ENCODE measurements at places on chromosomes 1 and 21. TPM values are rescaled to one million over a fixed set of nuclear protein-coding genes. Genes with fewer than 3 reads are reported as not detected.

AADACL3 gene
- not detected for total RNA-seq

DNA sequence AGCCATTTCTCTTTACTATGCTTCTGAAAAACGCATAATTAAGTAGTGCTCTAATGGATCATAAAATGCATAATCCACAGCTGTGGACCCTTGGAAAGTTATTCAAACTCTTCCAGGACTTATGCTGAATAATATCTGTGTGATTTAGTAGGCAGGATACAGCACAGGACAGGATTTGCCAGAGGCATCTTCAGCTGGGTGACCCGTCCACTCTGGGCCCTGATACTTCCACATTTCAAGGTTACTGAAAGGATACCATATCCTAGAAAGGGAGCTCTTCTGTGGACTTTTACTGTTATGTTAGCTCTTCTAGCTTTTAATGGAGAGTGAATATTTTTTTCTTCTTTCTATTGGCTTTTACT, 49.6 kb downstream of the MAP10 start:
- peak; percentile 55 for DNase-seq

GRCh38 chr1:151939779-151940178, 30.5 kb upstream of the THEM4 start:
- no peak for DNase-seq

DNA sequence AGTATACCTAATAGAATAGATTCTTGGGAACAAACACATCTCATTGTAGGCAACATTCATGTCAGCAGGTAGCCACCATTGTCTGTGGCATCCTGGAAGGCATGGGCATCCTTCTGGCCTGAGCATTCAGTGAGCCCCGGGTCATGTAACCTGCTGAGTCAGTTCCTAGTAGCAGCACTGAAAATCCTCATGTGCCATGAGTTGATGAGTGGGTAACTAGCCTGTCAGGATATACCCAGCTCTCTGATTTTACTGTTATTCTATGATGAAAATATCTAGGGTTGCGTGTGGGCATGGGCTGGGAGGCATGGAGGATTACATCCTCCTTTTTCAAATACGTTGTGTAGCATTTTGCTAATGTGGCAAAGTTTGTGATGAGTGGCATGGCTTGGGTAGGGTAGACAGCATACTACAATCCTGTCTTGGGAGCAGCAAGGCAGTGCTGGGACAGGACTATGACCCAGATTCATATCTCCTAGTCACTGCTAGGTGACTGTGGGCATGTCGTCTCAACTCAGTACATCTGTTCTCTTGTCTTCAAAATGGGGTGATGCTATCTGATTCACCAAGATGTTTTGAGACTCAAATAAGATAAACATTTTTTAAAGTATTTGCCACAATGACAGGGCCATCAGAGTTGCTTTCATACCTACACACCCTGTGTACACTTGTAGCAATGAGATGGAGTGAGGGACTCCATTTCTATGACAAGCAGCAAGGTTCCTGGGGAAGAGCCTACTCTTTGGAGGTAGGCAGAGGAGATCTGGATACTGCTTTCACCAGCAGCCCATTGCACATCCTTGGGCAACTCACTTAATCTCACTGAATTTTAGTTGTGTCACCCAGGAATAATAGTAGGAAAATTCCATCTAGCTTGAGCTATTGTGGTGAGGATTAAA, 62.5 kb downstream of the CD58 start:
- peak; percentile 71 for DNase-seq

DNA sequence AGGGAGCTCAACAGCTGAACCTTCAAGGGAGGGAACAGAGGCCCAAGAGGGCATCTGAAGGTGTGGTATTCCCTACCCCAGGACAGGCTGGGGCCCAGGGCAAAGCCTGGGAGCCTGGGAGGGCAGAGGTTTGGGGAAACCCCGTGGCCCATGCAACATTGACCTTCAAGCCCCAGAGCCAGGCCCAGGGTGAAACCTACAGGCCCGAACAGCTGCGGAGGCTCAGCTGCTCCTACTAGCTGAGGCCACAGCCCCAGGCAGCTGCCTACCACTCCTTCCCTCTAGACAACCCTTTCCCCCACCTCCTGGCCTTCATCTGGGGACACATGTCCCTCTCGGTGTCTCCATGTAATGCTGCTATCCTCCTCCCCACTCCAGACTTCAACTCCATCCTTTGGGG, 3.2 kb downstream of the LAD1 start:
- DNase-seq: no peak

- DNase-seq: no peak
Measured at GRCh38 chr21:45638707-45639106, 4.8 kb upstream of the PCBP3 start.

DLGAP3 gene
- 0.05 TPM for total RNA-seq

GRCh38 chr1:31904339-31905092, 33.7 kb downstream of the PTP4A2 start:
- peak; percentile 40 for DNase-seq

- DNase-seq: no peak
Measured at GRCh38 chr1:3405974-3406867, 48.2 kb upstream of the ARHGEF16 start.

GRCh38 chr21:14086553-14086952, 124.2 kb downstream of the LIPI start:
- no peak for DNase-seq

HCRTR1 gene
- total RNA-seq: not detected

GRCh38 chr1:244157731-244158438, 106.8 kb downstream of the ZBTB18 start:
- peak; percentile 14 for DNase-seq

GRCh38 chr1:72917920-72918319, 635.6 kb upstream of the NEGR1 start:
- no peak for DNase-seq

ZNF644 gene
- total RNA-seq: 37.3 TPM

PTCH2 gene
- total RNA-seq: not detected

SWT1 gene
- total RNA-seq: 1.9 TPM

DNA sequence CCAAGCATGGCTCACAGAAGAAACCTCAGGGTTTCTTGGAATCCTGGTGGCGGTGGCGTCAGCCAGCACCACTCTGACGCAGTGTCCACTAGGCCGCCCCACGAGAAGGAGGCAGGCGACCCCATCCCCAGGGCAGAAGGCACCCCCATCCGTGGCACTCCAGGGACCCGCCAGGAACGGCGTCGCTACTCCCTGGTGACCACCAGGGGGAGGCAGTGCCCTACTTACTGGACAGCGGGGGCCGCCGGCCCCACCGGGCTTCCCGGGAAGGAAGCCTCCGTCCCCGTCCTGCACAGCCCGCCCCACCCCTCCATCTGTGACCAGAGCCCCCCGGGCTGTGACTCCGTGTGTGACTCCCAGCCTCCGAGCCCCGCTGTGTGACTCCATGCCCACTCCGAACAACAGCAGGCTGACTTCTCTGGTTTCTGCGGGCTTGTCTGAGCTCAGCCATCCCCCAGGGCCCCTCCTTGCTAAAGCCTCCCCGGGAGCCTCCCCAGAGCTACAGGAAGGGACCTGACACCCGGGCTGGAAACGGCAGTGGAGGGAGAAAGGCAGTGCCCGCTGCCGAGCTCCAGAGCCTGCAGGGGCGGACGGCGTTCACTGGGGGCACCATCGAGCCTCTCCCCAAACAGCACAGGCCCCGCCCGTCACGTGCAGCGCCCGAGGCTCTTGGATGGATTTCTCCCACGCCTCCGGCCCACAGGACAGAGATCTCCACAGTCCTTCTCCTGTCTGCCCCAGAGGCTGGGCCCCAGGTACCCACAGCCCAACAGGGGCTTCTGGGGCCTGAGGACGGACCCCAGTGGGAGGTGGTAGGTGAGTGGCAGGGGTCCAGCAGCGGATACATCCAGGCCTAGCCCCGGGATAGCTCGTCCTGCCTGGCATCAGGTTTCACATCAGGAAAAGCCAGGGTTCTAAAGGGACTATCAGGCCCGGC, 21.1 kb downstream of the KIF17 start:
- peak; percentile 96 for DNase-seq

- no peak for DNase-seq
Measured at GRCh38 chr21:34091032-34091431, 17.7 kb downstream of the MRPS6 start.

DNA sequence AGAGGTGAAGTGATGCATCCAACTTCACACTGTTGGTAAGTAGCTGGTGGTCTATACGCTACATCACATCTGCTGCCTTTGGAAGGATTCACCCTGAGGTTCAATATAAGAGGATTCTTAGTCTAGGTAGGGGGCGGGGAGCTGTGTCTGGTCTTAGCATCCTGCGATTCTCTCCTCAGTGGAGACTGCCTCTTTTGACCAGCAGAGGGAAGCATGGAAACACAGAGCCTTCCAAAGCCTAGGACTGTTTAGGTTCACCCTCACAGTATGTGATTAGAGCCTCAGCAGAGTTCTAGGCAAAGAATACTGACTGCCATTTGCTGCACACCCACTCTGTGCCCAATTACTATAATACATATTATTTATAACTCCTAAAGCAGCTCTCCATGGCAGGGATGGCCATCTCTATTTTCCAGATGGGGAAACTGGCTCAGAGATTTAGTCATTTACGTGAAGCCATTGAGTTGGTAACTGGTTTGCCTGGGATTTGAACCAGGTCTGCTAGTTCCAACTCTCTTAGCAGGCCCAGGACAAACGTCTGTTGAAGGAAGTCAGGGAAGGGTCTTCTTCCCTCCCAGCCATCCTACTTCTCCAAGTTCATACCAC, 28.9 kb upstream of the EFCAB14 start:
- peak; percentile 57 for DNase-seq

DNA sequence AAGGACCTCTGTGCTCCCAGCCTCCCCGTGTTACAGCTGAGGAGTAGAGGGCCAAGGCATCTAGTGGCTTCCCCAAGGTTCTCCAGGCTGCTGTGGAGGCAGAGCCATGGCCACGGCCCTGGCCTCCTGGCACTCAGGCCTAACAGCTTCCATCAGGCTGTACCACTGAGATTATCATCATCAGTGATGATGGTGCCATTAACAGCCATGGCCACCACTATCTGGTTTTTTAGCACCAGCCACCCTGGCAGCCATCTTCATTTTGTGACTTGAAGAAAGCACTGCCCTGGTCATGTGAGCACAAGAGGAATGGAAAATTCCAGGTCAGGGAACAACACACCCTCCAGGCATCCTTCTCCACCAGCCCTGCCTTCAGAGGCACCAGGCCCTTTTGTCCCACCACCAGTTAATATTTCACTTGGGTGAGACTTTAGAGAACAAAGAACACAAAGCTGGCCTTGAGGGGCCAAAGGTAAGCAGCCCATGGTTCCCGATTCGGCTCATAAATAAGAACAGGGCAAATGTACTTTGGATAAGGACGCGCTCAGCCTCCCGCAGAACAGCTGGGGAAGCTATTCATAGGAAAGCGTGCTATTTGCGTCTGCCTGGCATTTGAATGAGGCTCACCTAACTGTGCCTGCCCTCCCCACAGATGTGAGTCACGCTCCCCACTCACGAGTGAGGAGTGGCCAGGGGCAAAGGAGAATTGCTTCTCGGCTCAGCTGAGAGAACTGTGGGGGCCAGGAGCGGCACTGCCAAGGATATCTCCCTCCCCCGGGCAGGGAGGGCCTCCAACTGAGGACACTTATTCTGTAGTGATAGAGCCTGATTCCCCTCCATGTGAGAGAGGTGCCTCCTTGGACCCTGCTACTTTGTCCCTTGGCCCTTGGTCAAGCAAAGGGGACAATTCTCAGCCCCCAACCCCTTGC, 95.6 kb downstream of the CD58 start:
- DNase-seq: no peak

KIF2C gene
- total RNA-seq: 127 TPM

AGBL4 gene
- not detected for total RNA-seq

- no peak for DNase-seq
Measured at GRCh38 chr1:58726581-58726980, 26.7 kb upstream of the MYSM1 start.

DNA sequence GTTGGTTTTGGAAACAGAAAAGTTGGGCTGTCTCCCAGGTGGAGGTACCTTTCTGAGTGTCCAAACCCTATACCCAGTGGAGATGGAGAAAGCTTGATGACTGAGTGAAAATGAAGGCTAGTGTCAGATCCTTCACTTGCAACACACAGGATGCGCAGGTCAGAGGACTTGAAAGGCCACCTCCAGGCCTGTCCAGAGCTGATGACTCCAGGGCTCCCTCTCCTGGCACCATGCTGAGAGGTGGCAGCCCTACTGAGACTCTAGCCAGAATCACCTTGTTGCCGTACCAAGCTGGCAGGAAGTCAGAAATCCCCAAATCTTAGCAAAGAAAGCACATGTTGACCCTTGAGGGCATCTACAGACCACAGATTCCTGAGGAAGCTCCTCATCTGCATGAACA, 16.4 kb downstream of the KNCN start:
- DNase-seq: peak; percentile 53

DNA sequence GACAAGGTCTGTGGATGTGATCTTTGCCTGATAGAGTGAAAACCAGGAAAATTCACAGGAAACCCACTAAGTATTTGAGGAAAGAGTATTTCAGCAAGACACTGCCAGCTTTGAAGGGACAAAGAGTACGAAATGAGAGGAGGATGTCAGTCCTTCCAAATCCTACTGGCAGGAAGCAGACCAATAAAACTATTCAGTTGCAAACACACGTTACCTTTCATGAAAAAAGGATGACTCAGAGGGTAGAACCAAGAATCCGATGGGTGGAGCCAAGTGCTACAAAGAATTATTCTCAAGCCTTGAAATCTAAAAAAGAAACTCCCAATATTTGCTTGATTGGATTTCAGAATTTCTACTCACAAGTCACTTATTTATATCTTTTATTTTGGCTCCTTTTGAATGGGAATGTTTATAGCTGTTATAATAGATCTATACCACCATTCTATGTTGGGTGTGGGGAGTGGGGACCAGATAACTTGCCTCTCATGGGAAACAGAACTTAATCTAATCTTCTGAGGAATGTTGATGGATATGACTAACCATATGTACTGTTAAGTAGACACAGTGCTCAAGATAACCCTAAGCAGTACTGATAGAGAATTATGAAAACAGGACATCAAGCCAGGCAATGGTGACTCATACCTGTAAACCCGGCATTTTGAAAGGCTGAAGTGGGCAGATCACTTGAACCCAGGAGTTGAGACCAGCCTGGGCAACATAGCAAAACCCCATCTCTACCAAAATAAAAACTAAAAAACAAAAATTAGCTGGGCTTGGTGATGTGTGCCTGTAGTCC, 19.3 kb upstream of the HEATR1 start:
- peak; percentile 66 for DNase-seq

- no peak for DNase-seq
Measured at GRCh38 chr21:27448960-27449359, 482.1 kb upstream of the ADAMTS5 start.

AKR1A1 gene
- 71.2 TPM for total RNA-seq

AGT gene
- 0.42 TPM for total RNA-seq

DNA sequence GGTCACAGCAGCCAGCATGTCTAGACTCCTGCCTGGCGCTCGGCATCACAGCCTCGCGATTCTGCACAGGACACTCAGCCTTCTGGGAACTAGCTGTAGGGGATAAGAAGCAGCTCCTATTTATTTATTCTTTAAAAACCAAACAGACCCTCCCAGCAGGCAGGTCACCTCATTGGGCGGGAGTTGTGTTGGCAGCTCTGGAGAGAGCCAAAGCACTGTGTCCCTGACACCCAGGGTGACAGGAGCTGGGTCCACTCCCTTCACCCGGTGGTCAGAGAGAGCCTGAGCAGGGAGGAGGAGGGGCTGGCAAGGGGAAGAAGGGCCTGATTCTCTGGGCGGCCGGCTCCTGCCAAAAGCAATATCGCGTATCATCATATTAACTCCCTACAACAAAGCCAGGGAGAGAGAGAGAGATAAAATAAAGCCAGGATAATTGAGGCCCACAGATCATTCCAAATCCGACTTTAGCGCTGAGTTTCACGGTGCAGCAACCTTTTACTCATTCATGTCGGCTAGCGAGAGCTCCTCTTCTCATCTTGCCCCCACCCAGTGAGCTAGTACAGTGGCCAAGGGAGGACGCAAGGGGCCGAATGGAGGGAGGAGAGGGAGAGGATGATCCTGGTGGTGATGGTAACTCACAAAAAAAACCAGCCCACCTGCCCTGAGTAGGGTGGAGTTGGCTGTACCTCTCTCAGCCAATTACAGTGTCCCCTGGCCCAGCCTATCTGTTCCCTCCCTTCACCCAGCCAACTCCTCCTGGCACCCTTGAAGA, 79.8 kb upstream of the IFFO2 start:
- DNase-seq: no peak
